Chondrocyte (in vitro differentiated cells): ENCODE measurements at places on chromosomes 1 and 21. TPM values are rescaled to one million over a fixed set of nuclear protein-coding genes. Genes with fewer than 3 reads are reported as not detected.

- peaks cover 10% of the 10 kb centered on the region for H3K4me1 ChIP-seq
- peaks cover 2% of the 10 kb centered on the region for H3K27me3 ChIP-seq
- no peak overlapping the region for H3K27ac ChIP-seq
- peaks cover 3% of the 10 kb centered on the region for H3K36me3 ChIP-seq
- no peak for DNase-seq
- H3K4me3 ChIP-seq, result no peak overlapping the region
These were observed 326.5 kb upstream of the SGIP1 start for GRCh38 chr1:66207484-66207883.

Gene GJA9
- total RNA-seq, result not detected in 3 replicates

DNA sequence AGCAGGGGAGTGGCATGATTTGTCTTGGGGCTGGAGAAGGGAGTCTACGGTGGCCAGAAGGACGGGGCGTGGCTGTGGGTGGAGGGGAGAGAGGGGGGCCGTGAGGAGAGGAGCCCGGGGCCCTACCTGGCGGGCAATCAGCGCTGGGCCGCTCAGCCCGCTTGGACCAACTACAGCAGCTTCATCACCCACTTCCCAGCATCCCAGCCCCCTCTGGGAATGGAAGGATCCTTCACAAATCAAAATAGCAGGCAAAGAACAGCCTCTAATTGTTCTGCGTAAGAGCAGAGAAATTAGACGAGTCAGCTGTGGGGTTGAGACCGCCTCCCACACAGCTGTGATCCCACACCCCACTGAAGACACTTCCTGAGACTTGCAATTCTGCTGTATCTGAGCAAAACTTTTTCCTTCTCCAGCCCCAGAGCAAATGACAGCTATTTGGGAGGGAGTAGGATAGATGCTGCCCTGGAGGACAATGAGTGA, 43.5 kb downstream of the OPRD1 start:
- H3K27ac ChIP-seq, result no peak overlapping the region
- H3K36me3 ChIP-seq, result no peaks in the 10 kb centered on the region
- no peak for DNase-seq
- peaks cover 6% of the 10 kb centered on the region for H3K4me1 ChIP-seq
- H3K27me3 ChIP-seq, result no peaks in the 10 kb centered on the region

GRCh38 chr1:25765923-25766589, 33.9 kb upstream of the SELENON start:
- no peak overlapping the region for H3K27ac ChIP-seq
- H3K27me3 ChIP-seq, result no peaks in the 10 kb centered on the region

GRCh38 chr1:177448036-177448615, 277.4 kb downstream of the BRINP2 start:
- peaks cover 23% of the 10 kb centered on the region for H3K27me3 ChIP-seq
- DNase-seq, result no peak
- H3K4me3 ChIP-seq, result no peak overlapping the region
- H3K4me1 ChIP-seq, result no peaks in the 10 kb centered on the region
- H3K27ac ChIP-seq, result no peak overlapping the region

DNA sequence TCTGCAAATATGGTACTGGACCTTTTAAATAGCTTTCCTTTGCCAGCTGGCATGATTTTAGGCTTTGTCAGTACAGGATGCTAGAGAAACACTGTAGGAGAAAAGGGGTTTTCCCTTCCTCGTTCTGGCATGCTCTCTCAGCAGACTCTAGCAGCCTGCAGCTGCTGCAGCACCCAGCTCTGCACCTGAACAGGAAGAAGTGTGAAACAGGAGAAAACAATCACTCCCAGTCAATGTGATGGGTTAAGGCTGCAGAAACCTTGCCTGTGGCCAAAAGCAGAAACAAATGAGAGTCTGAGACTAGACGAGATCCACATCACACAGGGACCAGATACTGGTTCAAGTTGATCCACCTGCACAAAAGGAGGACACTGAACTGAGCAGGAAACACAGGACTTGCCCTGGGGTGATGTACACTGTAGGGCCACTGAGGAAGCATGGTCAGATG, 21.2 kb downstream of the OVGP1 start:
- H3K4me1 ChIP-seq, result no peaks in the 10 kb centered on the region
- H3K27me3 ChIP-seq, result peaks cover 47% of the 10 kb centered on the region
- no peak for DNase-seq
- no peak overlapping the region for H3K27ac ChIP-seq
- H3K36me3 ChIP-seq, result no peaks in the 10 kb centered on the region

- no peak overlapping the region for H3K27ac ChIP-seq
- H3K4me3 ChIP-seq, result no peak overlapping the region
- peaks cover 5% of the 10 kb centered on the region for H3K27me3 ChIP-seq
- DNase-seq, result no peak
- H3K4me1 ChIP-seq, result no peaks in the 10 kb centered on the region
- H3K36me3 ChIP-seq, result no peaks in the 10 kb centered on the region
These were observed 26.0 kb upstream of the KCNK2 start for GRCh38 chr1:215056584-215056983.

- no peak for DNase-seq
- peaks cover 20% of the 10 kb centered on the region for H3K36me3 ChIP-seq
- peaks cover 21% of the 10 kb centered on the region for H3K4me1 ChIP-seq
These were observed 19.2 kb downstream of the EFCAB14 start for GRCh38 chr1:46699666-46700065.

GRCh38 chr1:86419277-86419903, 4.6 kb upstream of the CLCA2 start:
- H3K27ac ChIP-seq, result no peak overlapping the region
- H3K27me3 ChIP-seq, result no peaks in the 10 kb centered on the region
- H3K4me3 ChIP-seq, result no peak overlapping the region
- no peak for DNase-seq
- peaks cover 5% of the 10 kb centered on the region for H3K4me1 ChIP-seq
- H3K36me3 ChIP-seq, result no peaks in the 10 kb centered on the region

- H3K36me3 ChIP-seq, result no peaks in the 10 kb centered on the region
- H3K4me3 ChIP-seq, result no peak overlapping the region
- H3K4me1 ChIP-seq, result no peaks in the 10 kb centered on the region
- H3K27ac ChIP-seq, result no peak overlapping the region
- H3K27me3 ChIP-seq, result no peaks in the 10 kb centered on the region
- no peak for DNase-seq
These were observed 362.4 kb upstream of the KAZN start for GRCh38 chr1:14236097-14236496.

- no peak overlapping the region for H3K27ac ChIP-seq
- H3K27me3 ChIP-seq, result peaks cover 22% of the 10 kb centered on the region
- no peaks in the 10 kb centered on the region for H3K36me3 ChIP-seq
- H3K4me1 ChIP-seq, result peaks cover 5% of the 10 kb centered on the region
- no peak overlapping the region for H3K4me3 ChIP-seq
These were observed 63.2 kb downstream of the CASQ2 start for GRCh38 chr1:115705085-115705951.

DNA sequence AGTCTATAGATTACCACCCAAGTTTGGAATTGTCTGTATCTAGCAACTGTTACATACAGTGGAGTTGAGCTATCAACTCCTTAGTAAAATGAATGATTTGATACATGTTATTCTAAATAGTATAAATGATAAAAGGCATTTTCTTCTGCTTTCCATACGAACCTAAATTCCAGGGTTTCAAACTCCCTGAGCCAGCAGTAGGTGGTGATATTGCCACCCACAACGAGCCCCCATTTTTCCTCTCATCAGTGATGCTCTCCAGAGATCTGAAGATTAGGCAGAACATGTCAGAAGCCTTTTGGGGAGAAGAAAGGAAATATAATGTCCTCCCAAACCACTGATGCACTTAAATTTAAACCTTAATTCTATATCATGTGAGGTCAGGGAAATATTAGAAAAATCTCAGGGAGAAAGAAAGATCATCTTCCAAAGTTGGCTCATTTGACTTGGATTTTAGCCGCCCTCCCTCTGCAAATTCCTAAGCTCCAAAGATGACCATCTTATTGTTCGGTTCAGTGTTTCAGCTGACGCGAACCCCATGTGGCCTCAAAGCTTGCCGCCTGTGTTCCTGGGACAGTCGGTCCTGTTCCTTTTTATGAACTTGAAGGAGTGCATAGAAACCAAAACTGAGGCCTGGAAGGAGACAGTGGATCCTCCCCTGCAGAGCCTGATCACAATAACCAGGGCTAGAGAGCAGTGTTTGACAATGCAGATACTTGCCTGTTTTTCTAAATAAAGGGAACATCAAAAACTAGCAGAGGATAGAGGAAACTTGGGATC, 2.3 kb downstream of the EVA1C start:
- H3K4me1 ChIP-seq, result peaks cover 14% of the 10 kb centered on the region
- no peak overlapping the region for H3K4me3 ChIP-seq
- no peak for DNase-seq
- H3K27me3 ChIP-seq, result peaks cover 10% of the 10 kb centered on the region
- H3K27ac ChIP-seq, result no peak overlapping the region

Gene SPRR2F
- not detected in 3 replicates for total RNA-seq

- peaks cover 65% of the 10 kb centered on the region for H3K4me1 ChIP-seq
- no peaks in the 10 kb centered on the region for H3K27me3 ChIP-seq
- no peaks in the 10 kb centered on the region for H3K36me3 ChIP-seq
- peak overlapping the region; percentile 96 for H3K27ac ChIP-seq
- peak overlapping the region; percentile 61 for H3K4me3 ChIP-seq
These were observed 73.3 kb downstream of the MRPL37 start for GRCh38 chr1:54273092-54273794.

GRCh38 chr1:8026976-8027747, 1.1 kb upstream of the ERRFI1 start:
- H3K4me1 ChIP-seq, result peaks cover 64% of the 10 kb centered on the region
- DNase-seq, result no peak
- no peaks in the 10 kb centered on the region for H3K27me3 ChIP-seq

- H3K27ac ChIP-seq, result peak overlapping the region; percentile 94
- peaks cover 69% of the 10 kb centered on the region for H3K4me1 ChIP-seq
- no peak for DNase-seq
- H3K36me3 ChIP-seq, result no peaks in the 10 kb centered on the region
- H3K27me3 ChIP-seq, result no peaks in the 10 kb centered on the region
These were observed 9.1 kb upstream of the IRF2BP2 start for GRCh38 chr1:234619071-234619480.

Gene SPRR3
- not detected in 3 replicates for total RNA-seq

DNA sequence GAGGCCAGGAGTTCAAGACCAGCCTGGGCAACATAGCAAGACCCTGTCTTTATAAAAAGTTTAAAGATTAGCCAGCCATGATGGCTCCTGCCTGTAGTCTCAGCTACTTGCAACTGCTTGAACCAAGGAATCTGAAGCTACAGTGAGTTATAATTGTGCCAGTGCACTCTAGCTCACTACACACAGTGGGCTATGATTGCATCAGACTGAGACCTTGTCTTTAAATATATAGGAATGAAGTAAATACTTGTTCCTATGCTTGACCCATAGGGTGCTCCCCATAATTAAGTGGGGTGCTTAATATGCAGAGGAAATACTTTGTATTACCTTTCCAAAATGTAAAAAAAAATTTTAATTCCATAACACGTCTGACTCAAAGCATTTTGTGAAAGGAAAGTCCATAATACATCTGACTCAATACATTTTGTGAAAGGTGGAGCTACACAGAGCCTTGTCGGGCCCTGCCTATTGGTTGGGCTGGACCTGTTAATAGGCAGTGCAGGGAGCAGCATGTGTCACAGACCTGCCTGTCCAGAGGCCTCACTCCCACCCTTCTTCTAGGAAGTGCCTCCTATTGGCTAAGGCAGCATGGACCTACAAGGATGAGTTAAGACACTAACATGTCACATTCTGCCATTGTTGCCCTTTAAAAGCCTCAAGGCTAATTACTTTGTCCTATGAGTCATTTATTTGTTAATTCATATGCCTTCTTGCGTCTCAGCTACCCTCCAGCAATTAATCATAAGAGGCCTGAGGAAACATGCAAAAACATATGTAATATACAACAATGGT, 33.6 kb downstream of the CD58 start:
- H3K27me3 ChIP-seq, result no peaks in the 10 kb centered on the region
- no peak for DNase-seq
- H3K27ac ChIP-seq, result no peak overlapping the region
- H3K4me1 ChIP-seq, result peaks cover 2% of the 10 kb centered on the region
- peaks cover 22% of the 10 kb centered on the region for H3K36me3 ChIP-seq

DNA sequence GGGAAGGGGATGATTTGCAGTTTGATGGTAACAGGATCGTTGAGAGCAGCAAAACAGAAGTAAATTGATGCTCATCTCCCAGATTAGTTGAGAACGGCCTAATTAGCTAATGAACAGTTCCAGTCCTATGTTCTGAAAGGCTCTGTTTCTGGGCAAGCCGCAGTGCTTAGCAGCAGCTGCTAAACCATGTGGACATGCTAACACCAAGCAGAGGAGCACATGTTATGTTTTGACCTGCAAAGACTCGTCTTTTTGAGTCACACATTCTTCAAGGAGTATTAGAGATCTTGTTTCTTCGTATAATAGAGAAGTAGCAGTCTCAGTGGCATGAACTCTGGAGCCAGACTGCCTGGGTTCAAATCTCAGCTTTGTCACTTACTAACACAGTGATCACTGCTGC, 58.1 kb downstream of the CACNA1E start:
- DNase-seq, result no peak
- H3K4me3 ChIP-seq, result no peak overlapping the region
- H3K4me1 ChIP-seq, result no peaks in the 10 kb centered on the region
- H3K36me3 ChIP-seq, result no peaks in the 10 kb centered on the region
- peaks cover 23% of the 10 kb centered on the region for H3K27me3 ChIP-seq

Gene SLC30A10
- total RNA-seq, result not detected in 3 replicates

DNA sequence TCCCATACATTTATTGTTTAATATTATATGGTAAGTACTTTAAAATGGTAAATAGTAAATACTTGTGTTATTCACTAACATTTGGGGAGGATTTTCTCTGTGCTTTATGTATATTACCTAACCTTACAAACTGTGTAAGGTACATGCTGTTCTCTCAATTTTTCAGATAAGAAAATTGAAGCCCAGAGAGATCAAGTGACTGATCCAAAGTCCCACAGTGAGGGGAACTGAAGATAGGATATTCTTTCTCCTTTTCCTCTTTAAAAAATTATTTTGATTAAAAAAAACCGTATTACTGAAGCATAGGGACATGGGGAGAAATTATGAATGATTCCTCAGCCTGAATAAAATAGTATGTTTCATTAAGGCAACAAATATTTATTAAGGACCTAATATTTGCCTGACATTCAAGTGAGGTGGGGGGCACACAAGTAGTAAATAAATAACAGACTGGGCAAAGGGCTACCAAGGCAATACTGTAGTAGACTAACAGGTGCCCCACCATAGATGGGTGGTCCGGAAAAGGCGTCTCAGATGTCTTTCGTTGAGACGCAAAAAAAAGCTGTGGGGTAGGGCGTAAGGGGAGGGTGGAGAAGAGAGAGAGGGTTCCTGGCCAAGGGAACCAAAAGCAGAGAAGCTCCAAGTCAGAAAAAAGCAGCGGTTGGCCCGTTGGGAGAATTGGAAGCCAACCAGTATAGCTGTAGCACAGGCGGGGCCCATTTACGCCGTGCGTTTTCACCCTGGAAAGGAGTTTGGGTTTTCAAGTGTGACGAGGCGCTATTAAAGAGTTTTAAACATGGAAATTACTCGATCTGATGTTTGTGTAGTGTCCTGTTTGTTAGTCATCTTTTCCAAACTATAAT, 944 bp upstream of the AGO3 start:
- peaks cover 50% of the 10 kb centered on the region for H3K4me1 ChIP-seq
- H3K27me3 ChIP-seq, result no peaks in the 10 kb centered on the region
- H3K27ac ChIP-seq, result peak overlapping the region; percentile 95
- H3K36me3 ChIP-seq, result no peaks in the 10 kb centered on the region
- DNase-seq, result no peak

Gene NCMAP
- total RNA-seq, result not detected in 3 replicates
